ENCODE measurements at places on chromosomes 1 and 21. TPM values are rescaled to one million over a fixed set of nuclear protein-coding genes. Genes with fewer than 3 reads are reported as not detected.

GRCh38 chr1:246617768-246618167, 51.5 kb downstream of the CNST start:
- H3K4me1 ChIP-seq = no peaks in the 10 kb centered on the region
- no peaks in the 10 kb centered on the region for H3K36me3 ChIP-seq
- no peaks in the 10 kb centered on the region for H3K27me3 ChIP-seq

DNA sequence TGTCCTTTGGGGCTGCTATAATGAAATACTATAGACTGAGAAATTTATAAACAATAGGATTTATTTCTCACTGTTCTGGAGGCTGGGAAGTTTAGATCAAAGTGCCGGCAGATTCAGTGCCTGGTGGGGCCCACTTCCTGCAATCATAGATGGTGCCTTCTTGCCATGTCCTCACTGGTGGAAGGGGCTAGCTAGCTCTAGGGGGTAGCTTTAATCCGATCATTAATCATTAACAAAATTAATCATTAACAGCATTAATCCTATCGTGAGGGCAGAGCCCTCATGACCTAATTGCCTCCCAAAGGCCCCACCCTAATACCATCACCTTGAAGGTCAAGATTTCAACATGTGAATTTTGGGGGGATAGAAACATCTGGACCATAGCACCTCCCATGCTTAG, 124.3 kb downstream of the TRABD2B start:
- no peak for DNase-seq
- H3K4me3 ChIP-seq = no peak overlapping the region
- H3K27ac ChIP-seq = no peak overlapping the region
- no peaks in the 10 kb centered on the region for H3K27me3 ChIP-seq

DNA sequence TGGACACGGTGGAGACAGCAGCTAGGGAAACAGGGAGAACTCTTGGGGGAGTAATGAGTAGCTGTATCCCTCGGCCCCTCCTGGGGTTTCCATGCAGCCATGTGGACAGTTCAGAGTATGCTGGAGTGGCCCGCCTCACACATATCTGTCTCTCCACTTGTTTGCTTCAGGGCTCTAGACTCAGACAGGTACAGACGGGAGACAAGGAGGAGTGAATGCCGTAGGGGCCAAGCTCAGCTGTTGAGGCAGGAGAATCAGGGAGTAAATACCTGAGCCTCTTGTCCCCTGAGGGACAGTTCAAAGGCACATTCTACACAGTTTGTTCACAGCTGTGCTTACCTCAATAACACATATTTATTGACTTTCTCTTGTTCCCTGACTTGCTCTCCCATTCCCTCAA, 7.7 kb upstream of the PTGFRN start:
- no peak overlapping the region for H3K4me3 ChIP-seq
- no peak overlapping the region for H3K27ac ChIP-seq
- no peaks in the 10 kb centered on the region for H3K36me3 ChIP-seq
- DNase-seq = no peak
- H3K27me3 ChIP-seq = no peaks in the 10 kb centered on the region
- no peaks in the 10 kb centered on the region for H3K4me1 ChIP-seq

DNA sequence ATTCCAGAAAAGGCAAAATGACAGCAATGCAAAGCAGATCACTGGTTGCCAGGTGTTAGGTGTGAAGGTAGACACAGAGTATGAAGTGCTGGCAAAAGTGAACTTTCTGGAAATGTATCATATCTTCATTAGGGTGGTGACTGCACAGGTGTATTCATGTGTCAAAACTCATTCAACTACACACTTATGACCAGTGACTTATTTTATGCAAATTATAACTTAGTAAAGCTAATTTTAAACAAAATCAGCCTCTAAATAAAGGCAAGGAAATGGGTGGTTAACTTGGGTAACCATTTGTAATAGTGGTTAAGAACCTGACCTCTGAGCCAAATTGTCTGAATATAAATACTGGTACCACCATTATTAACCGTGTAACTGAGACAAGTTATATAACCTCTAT, 7.4 kb downstream of the COP1 start:
- H3K36me3 ChIP-seq = no peaks in the 10 kb centered on the region
- H3K27ac ChIP-seq = no peak overlapping the region
- no peak overlapping the region for H3K4me3 ChIP-seq

The S100A2 gene
- total RNA-seq = 1.1 TPM

The HSD3B2 gene
- total RNA-seq = not detected

Measured in lung (tissue), 17 donors.